Stimulated activated CD4-positive, alpha-beta T cell treated with anti-CD3 and anti-CD28 coated beads, Interleukin-1b, Interleukin-23, amount 100 ng/mL, for 4 hours (primary cell): ENCODE measurements at places on chromosomes 1 and 21.

DNA sequence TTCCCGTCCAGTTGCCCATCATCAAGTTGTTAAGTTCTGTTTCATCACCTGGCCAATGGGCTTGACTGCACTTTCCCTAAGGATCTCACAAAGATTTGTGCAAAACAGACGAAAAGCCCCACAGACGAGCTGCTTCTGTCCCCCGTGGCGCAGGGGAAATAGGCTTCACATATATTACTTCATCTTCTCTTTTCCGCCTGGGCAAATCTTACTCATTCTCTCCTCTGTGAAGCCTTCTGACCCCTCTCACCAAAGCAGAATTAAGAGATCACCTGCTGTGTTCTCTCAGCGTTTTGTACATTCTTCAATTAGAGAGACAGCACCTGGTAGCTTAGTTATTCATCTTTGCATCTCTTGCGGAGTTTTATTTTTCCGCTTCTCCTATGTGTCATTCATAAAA, 129.8 kb downstream of the IGSF21 start:
- no peak for DNase-seq

DNA sequence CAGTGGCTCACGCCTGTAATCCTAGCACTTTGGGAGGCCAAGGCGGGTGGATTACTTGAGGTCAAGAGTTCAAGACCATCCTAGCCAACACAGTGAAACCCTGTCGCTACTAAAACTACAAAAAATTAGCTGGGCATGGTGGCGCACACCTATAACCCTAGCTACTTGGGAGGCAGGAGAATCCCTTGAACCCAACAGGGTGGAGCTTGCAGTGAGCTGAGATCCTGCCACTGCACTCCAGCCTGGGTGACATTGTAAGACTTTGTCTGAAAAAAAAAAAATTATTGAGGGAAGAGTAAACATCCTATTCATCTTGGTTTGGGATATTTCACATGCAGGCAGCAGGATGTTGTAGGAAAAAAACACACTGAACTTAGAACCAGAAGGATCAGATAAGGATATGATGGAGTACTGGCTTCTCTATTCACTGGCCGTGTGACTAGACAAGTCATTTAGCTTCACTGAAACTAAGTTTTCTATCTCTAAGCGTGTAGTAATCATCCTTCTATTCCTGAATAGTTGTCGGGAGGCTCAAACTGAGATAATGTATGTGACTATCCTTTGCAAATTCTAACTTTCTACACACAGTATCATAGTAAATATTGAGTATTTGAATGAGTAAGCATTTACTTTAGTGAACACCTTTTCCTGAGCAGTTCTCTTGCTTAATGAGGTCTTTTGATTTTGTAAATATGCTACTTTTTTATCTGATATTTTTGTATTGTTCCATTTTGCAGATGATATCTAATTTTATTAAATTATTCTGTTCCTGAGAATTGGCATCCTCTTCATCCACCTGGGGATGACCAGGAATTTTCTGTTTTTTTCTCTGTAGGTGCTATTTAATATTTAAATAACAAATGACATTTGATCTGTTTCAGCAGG, 18.2 kb downstream of the CAP1 start:
- no peak for DNase-seq

DNA sequence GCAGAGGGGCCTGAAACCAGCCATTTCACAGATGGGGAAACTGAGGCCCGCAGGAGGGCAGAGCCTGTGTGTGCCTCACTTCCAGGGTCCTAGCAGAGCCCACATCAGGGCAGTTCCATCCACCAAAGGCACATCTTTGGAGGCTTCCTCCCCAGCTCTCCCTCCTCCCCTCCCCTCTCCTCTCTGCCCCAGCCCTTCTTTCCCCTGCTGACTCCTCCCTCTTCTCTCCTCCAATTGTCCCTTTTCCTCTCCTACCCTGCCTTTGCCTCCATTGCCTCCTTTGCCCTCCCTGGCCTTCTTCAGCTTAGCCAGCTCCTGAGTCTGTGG, 56.6 kb downstream of the TMEM53 start:
- DNase-seq, result no peak

GRCh38 chr1:54834007-54834541, 33.0 kb upstream of the TTC22 start:
- DNase-seq, result no peak

DNA sequence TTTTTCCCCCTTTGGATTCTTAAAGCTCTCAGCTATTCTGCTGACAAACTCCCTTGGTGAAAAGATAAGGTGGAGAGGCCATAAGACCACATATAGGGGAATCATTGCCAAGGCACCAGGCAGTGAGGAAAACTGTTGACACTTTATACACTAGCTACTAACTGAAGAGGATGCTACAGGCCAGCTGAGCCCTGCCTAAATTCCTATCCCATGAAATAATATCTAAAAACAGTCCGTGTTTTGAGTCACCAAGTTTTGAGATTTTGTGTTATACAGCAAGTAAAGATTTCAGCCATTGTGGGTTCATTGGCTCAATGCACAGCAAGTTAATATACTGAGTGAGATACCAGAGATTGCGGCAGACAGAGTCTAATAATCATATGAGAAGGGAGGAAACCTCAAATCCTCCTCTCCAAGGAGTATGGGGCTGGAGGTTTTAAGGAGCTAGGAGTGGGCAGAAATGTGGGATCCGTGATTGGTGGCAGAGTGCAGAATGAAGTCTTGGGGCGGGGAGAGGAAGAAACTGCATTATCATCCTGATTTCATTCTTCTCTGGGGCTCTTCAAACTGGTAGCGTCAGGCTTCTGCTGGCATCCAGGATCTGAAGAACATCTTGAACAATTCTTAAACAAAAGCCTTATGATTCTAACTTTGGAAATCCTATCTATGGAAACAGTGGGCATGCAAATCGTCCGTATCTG, 9.2 kb downstream of the CLDN8 start:
- no peak for DNase-seq

DNA sequence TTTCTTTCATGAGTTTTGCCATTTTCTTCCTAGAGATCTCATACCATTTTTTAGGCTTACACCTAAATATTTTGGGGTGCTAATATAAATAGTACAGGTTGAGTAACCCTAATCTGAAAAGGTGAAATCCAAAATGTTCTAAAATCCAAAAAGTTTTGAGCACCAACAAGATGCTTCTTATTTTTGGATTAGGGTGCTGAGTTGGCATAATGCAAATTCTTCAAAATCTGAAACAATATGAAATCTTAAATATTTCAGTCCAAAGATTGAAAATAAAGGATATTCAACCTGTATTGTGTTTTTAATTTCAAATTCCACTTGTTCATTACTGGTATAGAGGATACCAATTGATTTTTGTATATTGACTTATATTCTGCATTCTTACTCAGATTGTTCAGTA, 51.1 kb upstream of the KCNK2 start:
- no peak for DNase-seq

DNA sequence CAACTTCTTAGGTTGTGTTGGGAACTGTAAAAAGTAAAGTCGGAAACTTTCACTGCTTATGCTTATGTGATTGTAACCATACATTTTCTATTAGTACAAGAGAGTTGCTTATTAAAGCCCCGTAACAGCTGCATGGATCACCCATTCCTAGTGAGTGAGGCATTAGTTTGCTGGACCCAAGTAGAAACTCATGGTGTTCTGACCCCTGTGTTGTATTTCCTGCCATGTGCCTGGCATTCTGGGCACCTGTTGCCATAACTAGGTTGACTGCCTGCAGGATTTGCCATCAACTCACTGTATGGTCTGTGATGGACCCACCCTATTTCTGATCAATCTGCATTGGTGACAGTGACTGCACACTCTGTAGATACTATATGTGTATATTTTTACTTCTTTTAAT, 173.0 kb downstream of the PGBD5 start:
- no peak for DNase-seq

- no peak for DNase-seq
Measured at GRCh38 chr1:5809207-5809788, 182.9 kb downstream of the NPHP4 start.
